GM23338 (cell line): ENCODE measurements at places on chromosomes 6 and 20. TPM values are rescaled to one million over a fixed set of nuclear protein-coding genes. Genes with fewer than 3 reads are reported as not detected.

IRF4 gene
- total RNA-seq: 0.97 and 1.3 TPM in 2 replicates

METTL24 gene
- total RNA-seq: 0.35 TPM in 1 of 2 replicates, not detected in the other

TRAPPC3L gene
- total RNA-seq: not detected in 2 replicates

SLC17A9 gene
- total RNA-seq: 24.2 and 32.0 TPM in 2 replicates

RING1 gene
- total RNA-seq: 8.0 and 16.0 TPM in 2 replicates

EDN3 gene
- total RNA-seq: 0.17 and 1.2 TPM in 2 replicates

LY6G5B gene
- 3.8 and 7.9 TPM in 2 replicates for total RNA-seq

EBF4 gene
- 0.50 and 0.66 TPM in 2 replicates for total RNA-seq

TEAD3 gene
- 26.5 and 26.7 TPM in 2 replicates for total RNA-seq

EYA4 gene
- total RNA-seq: 0.16 and 0.21 TPM in 2 replicates
